HT1080 (cell line): ENCODE measurements at places on chromosomes 6 and 20. TPM values are rescaled to one million over a fixed set of nuclear protein-coding genes. Genes with fewer than 3 reads are reported as not detected.

- DNase-seq, result no peak
Observed at GRCh38 chr6:131208787-131209186, 73.5 kb downstream of the AKAP7 start.

DNA sequence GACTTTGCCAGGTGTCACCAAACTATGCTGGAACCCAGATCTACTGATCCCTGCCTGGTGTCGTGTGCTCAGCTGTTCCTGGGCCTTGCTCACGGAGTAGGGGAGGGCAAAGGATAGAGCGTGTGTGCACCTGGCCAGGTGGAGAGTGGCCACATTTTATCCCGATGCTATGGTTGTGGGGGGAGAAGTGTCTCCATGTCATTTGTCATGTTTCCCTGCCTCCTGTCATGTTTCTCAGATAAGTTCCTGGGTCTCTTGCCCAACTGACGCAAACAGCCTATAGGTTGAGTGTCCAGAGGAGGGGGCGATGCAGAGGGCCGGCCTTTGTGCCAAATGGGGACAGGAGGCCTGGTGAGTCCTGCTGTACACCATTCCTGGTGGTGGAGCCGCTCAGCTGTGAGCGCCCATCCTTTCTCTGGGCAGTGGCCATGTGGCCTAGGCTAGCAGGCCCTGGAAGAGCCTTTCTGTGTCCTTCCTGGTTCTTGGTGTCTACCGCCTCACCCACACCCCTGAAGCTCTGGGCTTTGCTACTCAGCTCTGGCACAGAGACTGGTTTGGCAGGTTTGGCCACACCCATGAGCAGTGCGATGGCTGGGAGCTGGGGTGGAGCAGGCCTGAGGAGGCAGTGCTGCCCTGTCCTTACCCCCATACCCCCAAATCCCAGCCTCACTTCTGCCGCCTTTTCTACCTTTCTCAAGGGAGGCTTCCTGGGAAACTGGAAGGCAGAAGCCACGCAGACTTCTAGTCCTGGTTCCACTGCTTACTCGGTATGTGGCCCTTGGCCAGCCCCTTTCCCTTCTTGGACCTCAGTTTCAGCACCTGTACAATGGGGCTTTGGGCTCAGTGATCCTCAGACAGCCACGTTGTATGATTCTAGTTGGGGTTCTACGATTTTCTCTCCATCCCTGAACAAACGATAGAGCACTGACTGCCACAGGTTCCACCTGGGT is 32.3 kb upstream of the EPB41L1 start:
- no peak for DNase-seq

DNA sequence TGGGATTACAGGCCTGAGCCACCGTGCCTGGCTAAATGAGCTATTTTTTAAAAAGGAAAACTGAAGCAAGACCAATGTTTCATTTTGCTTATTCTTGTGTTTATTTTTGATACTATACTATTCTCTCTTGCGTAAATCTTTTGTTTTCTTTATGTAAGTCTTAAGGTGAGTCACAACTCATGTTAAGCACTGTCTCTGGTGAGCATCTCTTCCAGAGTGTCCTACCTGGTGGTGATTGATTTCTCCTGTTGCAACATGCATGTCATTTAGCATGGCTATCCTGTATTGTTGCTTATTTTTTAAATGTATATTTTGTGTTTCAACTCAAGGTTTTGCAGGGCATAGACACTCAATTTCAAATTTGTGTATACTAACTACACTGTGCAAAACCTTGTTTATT is 336.0 kb downstream of the RFPL4B start:
- no peak for DNase-seq

- DNase-seq, result no peak
Observed at GRCh38 chr6:63923139-63923739, 287.6 kb downstream of the PHF3 start.

DNA sequence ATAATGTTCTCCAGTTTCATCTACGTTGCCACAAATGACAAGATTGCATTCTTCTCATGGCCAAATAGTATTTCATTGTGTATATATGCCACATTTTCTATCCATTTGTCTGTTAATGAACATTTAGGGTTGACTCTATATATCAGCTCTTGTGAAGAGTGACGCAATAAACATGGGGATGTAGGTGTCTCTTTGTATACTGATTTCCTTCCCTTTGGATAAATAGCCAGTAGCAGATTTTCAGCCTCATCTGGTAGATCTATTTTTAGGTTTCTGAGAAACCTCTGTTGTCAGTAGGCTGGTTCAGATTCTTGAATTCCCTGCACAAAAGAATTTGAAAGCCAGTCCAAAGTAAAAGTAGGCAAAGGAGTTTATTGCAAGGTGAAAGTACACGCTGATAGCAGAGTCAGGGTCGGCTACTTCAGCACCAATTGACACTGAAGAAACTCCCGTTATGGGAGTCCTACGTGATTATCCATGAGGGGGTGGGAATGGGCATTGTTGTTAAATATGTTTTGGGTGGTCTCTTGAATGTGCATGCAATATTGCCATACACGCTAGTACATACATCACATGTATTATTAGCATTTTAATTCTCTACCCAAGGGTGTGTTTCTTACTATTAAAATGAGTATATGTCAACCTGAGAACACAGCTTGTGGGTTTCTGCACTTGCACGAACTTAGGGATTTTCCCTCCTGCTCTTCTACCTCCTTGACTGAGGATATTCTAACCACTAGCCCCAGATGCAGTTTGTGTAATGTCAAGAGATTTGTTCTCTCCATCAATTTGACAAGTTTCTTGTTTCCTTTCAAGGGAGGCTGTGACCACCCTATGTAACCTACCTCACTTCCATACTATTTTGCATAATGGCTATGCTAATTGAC is 14.4 kb upstream of the SLC17A2 start:
- DNase-seq, result no peak

DNA sequence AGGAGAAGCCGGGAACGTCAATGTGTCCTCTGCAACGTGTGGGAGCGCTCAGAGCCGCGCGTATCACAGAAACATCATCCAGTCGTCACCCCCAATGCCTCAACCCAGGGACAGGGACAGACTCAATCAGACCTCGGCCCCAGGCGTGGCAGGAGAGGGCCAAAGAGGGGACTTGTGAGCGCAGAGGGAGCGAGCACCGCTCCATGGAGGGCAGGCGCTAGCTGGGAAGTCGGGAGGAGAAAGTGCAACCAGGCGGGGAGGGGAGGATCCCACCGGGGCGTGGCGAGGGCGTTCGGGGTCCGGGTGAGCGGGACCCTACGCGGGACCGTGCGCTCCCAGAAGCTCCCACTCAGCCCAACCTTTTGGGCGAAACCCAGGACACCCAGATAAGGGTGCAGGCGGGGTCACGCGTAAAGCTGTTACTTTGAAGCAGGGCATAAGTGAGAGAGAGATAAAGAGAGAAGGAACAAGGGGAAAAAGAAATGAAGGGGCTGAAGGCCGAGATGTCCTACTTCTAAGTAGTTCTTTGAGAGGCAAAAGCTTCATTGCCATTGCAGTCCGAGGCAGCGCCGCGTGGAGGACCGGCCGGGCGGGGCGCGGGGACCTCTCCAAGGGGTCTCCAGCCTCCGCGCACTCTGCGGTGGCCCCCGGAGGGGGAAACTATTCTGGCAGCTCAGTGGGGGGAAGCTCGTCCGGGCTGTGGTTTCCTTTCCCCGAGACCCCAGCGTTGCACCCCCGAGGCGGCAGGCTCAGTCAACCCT is 862 bp upstream of the SOBP start:
- no peak for DNase-seq

Gene YTHDF1
- 22.4 and 35.1 TPM in 2 replicates for total RNA-seq

Gene C2
- total RNA-seq, result 0.13 TPM in 1 of 2 replicates, not detected in the other

Gene NHLRC1
- total RNA-seq, result 0.31 TPM in 1 of 2 replicates, not detected in the other
